ENCODE measurements at places on chromosomes 12 and 14.

GRCh38 chr14:50871914-50872732 is at the start of gene ABHD12B:
Gene ABHD12B, plus strand, starts transcription at chr14:50872053. Its CDS starts 122 bp downstream, at chr14:50872175.
- DNase-seq = no peak

DNA sequence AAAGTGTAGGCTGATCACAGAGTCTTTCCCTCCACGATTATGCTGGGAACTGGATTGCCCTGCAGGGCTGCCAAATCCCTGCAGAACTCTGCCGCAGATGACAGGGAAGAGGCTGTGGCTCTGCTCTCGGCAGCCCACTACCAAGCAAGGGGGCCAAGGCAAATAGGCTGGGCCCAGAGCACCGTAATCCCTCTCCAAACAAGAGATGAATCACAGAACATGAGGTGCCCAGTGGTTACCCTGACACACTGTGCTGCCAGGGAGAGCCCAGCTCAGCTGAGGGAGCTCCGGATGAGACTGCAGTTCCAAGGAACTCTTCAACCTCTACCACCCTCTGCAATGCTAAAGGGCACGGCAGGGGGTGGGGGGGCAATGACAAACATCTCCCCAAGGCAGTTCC is 33.9 kb downstream of the STON2 start:
- DNase-seq = no peak

DNA sequence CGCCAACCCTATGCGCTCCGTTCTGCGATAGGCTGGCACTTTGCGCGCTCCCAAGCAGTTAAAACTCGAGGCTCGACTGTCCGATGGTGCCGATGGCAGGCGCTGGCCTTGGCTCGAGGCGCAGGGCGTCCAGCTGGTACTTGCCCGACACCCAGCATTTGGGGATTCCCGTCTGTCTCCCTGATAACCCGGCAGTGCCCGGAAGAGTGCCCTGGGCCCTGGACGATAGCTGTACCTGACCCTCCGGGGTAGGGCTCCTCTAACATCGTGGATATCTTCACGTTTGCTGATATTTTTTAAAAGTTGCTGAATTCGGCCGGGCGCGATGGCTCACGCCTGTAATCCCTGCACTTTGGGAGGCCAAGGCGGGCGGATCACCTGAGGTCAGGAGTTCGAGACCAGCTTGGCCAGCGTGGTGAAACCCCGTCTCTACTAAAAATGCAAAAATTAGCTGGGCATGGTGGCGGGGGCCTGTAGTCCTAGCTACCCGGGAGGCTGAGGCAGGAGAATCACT is 908 bp upstream of the WIF1 start:
- no peak for DNase-seq

GRCh38 chr12:108517288-108518100 is 2.4 kb downstream of the FICD start:
- DNase-seq = no peak

DNA sequence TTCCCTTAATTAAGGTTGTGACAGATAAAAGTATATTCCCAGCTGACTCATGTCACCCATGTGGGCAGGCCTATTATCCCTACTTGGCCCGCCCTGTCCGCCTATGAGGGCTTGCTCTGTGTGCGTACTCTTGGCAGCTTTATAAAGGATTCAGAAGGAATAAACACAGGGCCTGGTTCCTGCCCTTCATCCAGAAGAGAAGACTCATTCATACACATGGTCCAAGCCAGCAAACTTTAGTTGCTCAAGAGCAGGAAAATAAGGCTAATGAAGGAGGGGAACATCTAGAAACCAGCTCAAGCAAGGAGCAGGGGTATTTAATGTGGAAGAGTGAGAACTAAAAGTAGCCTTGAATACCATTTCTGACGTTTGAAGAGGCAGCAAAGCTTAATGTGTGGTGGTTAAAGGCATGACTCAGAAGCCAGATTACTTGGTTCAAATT is 141.9 kb downstream of the CRADD start:
- no peak for DNase-seq

GRCh38 chr14:58749066-58749669 is 111.4 kb downstream of the DACT1 start:
- peak; percentile 35 for DNase-seq

DNA sequence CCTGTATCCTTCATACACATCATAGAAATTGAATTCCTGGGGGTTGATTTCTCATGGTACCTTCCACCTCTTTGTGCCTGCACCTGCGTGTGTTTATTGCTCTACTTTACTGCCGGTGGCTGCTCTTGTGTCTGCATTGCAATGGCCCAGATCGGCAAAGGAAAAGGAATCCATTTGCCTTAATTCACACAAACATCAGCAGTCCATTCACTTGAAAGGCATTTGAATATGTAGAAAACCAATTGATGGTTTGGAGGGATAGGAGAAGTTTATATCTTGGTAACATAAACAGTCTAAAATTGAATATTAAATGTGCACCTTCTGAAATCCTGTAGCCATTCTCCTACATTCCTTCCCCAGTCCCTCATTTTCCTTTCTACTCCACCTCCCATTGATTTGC is 74.0 kb downstream of the SNAPC1 start:
- no peak for DNase-seq

DNA sequence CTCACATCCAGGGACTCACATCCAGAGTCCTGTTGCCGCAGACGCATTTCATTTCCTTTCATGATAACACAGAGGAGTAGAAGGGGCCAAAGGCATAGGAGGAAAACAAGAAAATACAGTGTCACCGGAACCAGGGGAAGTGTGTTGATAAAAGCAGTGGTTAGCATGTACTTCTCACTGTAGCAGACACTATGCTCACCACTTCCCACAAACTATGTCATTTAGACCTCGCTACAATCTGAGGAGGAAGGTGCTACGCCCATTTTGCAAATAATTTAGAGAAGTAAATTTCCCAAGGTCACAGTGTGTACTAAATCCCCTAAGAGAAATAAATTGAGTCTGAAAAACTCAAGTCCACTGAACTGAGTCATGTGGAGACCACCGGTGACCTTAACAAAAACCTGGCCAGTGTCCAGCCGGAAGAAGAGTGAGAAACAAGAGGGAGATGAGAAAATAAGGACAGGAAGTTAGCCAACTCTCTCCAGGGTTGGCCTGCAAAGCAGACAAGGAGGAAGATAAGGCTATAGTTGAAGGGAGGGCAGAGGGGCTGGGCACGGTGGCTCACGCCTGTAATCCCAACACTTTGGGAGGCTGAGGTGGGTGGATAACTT is 25.8 kb upstream of the TMCC3 start:
- peak; percentile 68 for DNase-seq

- DNase-seq = no peak
Observed at GRCh38 chr12:84955298-84955697, 42.7 kb upstream of the SLC6A15 start.

- DNase-seq = no peak
Observed at GRCh38 chr14:68576496-68577244, 216.2 kb downstream of the ZFP36L1 start.

DNA sequence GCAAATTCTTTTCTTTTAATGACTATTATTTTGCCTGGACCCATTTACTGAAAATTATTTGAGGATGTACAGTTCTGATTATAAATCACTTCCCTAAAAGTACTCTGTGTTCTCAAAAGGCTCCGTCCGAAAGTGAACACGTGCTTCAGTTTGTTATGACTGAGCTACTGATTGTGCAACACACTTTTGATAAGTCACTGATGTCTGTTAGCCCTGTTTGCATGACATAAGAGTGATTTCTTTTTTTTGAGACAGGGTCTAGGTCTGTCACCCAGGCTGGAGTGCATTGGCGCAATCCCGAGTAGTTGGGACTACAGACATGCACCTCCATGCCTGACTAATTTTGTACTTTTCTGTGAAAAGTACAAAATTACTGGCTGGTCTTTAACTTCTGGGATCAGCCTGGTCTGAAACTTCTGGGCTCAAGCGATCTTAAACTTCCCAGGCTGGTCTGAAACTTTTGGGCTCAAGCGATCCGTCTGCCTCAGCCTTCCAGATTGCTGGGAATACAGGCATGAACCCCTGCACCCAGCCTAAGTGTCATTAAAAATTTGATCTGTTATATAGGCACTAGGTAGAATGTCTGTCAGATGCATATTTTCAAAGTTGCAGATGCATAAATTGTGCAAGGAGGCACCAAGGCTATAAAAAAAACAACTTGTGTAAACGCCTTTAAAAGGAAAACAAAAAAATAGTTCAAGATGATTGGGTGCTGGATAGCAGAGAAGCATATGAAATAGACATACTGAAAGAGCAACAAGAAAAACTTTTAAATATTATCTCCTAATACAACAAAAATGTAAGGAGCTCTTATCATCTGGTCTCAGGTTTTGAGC is 111.5 kb downstream of the SRGAP1 start:
- DNase-seq = peak; percentile 57

GRCh38 chr14:85057221-85057620 is 472.7 kb upstream of the FLRT2 start:
- no peak for DNase-seq

GRCh38 chr12:42617622-42618021 is 28.1 kb upstream of the PRICKLE1 start:
- no peak for DNase-seq

- no peak for DNase-seq
Observed at GRCh38 chr12:113525066-113525465, 53.4 kb upstream of the LHX5 start.

GRCh38 chr14:58639842-58640484 is 2.2 kb downstream of the DACT1 start:
- DNase-seq = no peak

- no peak for DNase-seq
Observed at GRCh38 chr12:114674251-114675047, 9.5 kb downstream of the TBX3 start.

GRCh38 chr14:89924268-89924667 is 30.3 kb downstream of the EFCAB11 start:
- DNase-seq = no peak

DNA sequence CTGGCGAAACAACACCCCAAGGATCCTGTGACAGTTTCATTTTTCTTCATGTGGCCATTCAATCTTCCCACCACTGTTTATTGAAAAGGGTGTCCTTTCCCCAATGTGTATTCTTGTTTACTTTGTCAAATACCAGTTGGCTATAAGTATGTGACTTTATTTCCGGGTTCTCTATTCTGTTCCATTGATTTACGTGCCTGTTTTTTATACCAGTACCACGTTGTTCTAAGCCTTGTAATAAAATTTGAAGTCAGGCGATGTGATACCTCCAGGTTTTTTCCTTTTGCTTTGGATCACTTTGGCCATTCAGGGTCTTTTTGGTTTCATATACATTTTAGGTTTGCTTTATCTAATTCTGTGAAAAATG is 9.1 kb upstream of the MGAT4C start:
- DNase-seq = no peak

- DNase-seq = peak; percentile 86
Observed at GRCh38 chr12:54017878-54018467, 9.2 kb downstream of the HOXC8 start.

GRCh38 chr14:69259527-69260189 is at the start of gene GALNT16:
Gene GALNT16, plus strand, starts transcription at chr14:69260158. Its CDS starts 133 bp downstream, at chr14:69260291.
- no peak for DNase-seq

DNA sequence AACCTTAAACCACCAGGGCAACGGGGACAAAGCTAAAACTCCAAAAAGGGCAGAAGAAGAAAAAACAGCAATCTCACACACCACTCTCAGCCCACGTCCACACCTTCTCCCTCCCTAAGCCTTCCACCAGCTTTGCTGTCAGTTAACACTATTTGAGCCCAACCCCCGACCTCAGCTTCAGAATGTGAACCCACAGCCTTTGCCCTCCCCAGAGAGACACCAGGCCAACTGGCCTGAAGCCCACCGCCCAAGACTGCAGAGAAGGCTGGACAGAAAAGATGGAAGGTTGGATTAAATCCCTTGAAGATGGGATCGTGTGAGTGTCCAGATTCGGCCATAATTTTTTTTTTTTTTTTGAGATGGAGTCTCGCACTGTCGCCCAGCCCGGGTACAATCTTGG is 22.4 kb downstream of the IRF2BPL start:
- no peak for DNase-seq

GRCh38 chr12:34097213-34097612 is 74.9 kb downstream of the ALG10 start:
- no peak for DNase-seq

- DNase-seq = peak; percentile 6
Observed at GRCh38 chr12:130667421-130667960, 48.6 kb downstream of the RIMBP2 start.
